ENCODE measurements at places on chromosomes 12 and 14.

- no peak for DNase-seq
Observed at GRCh38 chr14:48857366-48857765, 728.8 kb downstream of the RPS29 start.

GRCh38 chr12:70002097-70002911 lies 177.3 kb downstream of the MYRFL start:
- no peak for DNase-seq

GRCh38 chr14:86420131-86420530 lies 890.2 kb downstream of the FLRT2 start:
- DNase-seq, result no peak

GRCh38 chr12:5272018-5272785 lies 159.7 kb upstream of the NTF3 start:
- no peak for DNase-seq

- DNase-seq, result peak; percentile 89
Observed at GRCh38 chr12:107903341-107904061, 129.0 kb downstream of the ASCL4 start.
